Chondrocyte (in vitro differentiated cells): ENCODE measurements at places on chromosomes 1 and 21. TPM values are rescaled to one million over a fixed set of nuclear protein-coding genes. Genes with fewer than 3 reads are reported as not detected.

GRCh38 chr1:233086961-233087881 lies 136.8 kb downstream of the NTPCR start:
- peaks cover 10% of the 10 kb centered on the region for H3K4me1 ChIP-seq
- no peak overlapping the region for H3K27ac ChIP-seq
- H3K36me3 ChIP-seq: peaks cover 7% of the 10 kb centered on the region

- no peak overlapping the region for H3K27ac ChIP-seq
- H3K36me3 ChIP-seq: peaks cover 7% of the 10 kb centered on the region
- peaks cover 28% of the 10 kb centered on the region for H3K4me1 ChIP-seq
- no peaks in the 10 kb centered on the region for H3K27me3 ChIP-seq
- DNase-seq: no peak
Observed at GRCh38 chr1:198295225-198295624, 138.4 kb downstream of the NEK7 start.

DNA sequence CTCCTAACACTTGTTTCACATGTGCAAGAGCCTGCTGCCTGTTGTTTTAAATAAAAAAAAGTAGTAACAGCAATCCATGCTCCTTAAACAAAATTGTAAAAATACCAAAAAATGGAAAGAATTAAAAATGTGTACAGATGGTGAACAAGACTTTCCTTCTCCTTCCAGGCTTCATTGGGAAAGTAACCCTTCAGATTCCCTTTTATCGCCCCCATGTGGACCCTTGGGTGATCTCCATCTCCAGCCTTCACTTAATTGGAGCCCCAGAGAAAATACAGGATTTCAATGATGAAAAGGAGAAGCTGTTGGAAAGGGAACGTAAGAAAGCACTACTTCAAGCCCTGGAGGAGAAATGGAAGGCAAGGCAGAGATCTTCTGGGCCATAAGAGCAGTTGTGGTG lies 14.2 kb downstream of the VPS13D start:
- DNase-seq: no peak
- peaks cover 17% of the 10 kb centered on the region for H3K4me1 ChIP-seq
- H3K4me3 ChIP-seq: no peak overlapping the region

DNA sequence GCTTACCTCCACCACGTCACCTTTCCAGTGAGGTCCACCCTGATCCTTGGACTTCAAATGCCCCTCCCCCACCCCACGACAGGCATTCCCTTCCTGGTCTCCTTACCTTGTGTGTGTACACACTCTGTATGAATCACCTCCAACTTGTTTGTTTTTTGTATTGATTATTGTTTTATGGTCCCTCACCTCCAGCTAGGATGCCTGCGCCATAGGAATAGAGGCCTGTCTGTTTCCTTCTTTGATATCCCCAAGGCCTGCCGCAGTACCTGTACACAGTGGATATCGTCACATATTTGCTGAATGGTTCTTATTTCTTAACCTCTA lies 219.6 kb upstream of the POU3F1 start:
- H3K27ac ChIP-seq: no peak overlapping the region
- H3K4me1 ChIP-seq: peaks cover 3% of the 10 kb centered on the region
- no peak for DNase-seq
- peaks cover 12% of the 10 kb centered on the region for H3K27me3 ChIP-seq
- H3K36me3 ChIP-seq: no peaks in the 10 kb centered on the region

- H3K4me3 ChIP-seq: no peak overlapping the region
- DNase-seq: no peak
- no peak overlapping the region for H3K27ac ChIP-seq
- no peaks in the 10 kb centered on the region for H3K4me1 ChIP-seq
- no peaks in the 10 kb centered on the region for H3K36me3 ChIP-seq
Observed at GRCh38 chr1:14310476-14310875, 288.0 kb upstream of the KAZN start.

GRCh38 chr1:241167121-241167630 lies 189.8 kb downstream of the RGS7 start:
- H3K4me3 ChIP-seq: no peak overlapping the region
- DNase-seq: no peak
- H3K27me3 ChIP-seq: no peaks in the 10 kb centered on the region
- no peak overlapping the region for H3K27ac ChIP-seq
- no peaks in the 10 kb centered on the region for H3K36me3 ChIP-seq
- peaks cover 17% of the 10 kb centered on the region for H3K4me1 ChIP-seq

DNA sequence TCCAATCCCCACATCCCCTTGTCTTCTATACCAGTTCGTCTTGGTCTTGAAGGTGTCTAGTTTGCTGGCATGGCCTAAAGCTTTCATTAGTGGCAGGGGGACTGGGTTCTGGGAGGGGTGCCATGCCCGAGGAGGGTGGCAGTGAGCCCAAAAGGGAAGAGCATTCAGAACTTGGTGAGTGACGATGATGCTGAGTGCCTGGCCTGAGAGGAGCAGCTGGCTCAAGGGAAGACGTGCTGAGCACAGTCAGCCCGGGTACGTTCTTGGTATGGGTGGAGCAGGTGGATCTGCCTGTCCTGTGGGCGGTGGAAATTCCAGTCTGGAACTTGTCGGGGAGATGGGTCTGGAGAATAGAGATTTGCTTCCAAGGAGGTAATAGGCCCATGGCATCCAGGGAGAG lies 4.6 kb downstream of the FDPS start:
- H3K36me3 ChIP-seq: peaks cover 13% of the 10 kb centered on the region
- no peak for DNase-seq
- H3K27ac ChIP-seq: no peak overlapping the region
- no peak overlapping the region for H3K4me3 ChIP-seq
- no peaks in the 10 kb centered on the region for H3K27me3 ChIP-seq

GJA8 gene
- not detected in 3 replicates for total RNA-seq

DNAI4 gene
- 5.8 to 13.0 TPM (median 9.6 TPM) in 3 replicates for total RNA-seq
